PC-9 (cell line): ENCODE measurements at places on chromosomes 16 and 17. TPM values are rescaled to one million over a fixed set of nuclear protein-coding genes. Genes with fewer than 3 reads are reported as not detected.
A peak's percentile ranks its signal among the peaks of the same experiment; 100 is the strongest.

DNA sequence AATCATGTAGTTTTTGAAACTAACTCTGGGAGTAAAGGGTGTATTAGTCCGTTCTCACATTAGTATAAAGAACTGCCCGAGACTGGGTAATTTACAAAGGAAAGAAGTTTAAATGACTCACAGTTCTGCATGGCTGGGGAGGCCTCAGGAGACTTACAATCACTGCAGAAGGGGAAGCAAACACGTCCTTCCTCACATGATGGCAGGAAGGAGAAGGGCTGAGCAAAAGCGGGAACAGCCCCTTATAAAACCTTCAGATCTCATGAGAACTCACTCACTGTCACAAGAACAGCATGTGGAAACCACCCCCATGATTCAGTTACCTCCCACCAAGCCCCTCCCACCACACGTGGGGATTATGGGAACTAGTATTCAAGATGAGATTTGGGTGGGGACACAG is 256.5 kb upstream of the TNRC6C start:
- no peak for DNase-seq

- DNase-seq = no peak
Observed at GRCh38 chr17:45755050-45755449, 29.1 kb upstream of the CRHR1 start.

DNA sequence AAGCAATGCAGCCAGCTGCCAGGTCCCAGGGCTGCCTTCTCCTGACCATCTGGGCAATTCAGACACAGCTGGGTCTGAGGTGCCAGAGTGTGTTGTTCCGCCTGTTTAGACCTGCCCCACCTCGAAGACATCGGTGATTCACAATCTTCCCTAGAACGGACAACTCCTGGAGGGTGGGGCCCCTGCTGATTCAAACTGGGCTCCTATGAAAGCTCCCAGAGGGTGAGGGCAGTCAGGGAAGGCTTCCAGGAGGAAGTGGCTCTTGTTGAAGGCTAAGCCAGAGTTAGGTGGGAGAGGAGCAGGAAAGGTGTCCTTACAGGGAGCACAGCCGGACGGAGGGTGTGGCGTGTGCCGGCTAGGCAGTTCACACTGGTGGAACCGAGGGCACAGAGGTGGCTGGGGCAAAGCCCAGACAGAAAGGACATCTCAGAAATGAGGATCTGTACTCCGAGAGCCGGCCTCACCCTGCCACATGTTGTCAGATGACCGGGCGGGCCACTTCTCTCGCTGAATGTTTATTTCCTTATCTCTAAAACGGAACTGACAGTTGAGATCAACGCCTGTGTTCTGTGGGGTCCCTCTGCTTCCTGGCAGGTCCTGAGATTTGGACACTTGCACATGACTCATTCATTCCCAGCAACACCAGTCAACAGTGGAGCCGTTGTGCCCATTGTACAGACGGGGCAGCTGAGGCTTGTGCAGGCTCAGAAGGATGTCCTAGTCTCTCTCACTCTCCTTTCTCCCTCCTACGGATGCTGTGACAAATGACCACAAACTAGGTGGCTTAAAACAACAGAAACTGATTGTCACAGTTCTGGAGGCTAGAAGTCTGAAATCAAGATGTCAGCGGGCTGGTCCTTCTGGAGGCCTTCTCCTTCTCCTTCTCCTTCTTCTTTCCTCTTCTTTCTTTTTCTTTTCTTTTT is 26.9 kb upstream of the LITAF start:
- peak; percentile 70 for DNase-seq

GRCh38 chr16:71311553-71312158 is 22.5 kb upstream of the CMTR2 start:
- no peak for DNase-seq

GRCh38 chr16:10921536-10922327 is 20.5 kb downstream of the DEXI start:
- no peak for DNase-seq

DNA sequence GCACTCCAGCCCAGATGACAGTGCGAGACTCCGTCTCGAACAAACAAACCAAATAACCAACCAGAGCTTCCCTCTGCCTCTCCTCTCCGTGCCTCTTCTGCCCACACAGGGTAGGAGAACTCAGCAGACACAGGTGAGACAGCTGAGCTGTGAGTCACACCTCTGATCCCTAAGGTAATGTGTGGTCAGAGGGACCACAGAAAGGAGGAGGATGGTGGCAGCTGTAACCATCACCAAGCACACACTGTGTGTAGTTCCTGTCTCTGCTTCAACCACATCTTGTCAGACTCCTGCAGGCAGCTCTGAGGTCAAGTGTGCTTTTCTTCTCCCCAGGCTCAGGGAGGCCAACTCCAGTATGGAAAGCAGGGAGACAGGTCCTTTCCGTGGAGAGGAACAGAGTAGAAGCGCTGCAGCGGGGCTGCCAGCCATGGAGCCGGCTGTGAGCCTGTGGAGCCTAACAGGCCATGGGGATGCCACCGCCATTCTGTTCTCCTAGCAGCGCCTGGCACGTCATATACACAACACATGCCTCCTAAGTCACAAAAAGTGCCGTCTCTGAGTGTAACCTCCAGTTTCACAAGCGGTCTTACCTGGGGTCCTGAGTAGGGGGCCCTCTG is 7.1 kb downstream of the NUDT16L1 start:
- DNase-seq = no peak

DNA sequence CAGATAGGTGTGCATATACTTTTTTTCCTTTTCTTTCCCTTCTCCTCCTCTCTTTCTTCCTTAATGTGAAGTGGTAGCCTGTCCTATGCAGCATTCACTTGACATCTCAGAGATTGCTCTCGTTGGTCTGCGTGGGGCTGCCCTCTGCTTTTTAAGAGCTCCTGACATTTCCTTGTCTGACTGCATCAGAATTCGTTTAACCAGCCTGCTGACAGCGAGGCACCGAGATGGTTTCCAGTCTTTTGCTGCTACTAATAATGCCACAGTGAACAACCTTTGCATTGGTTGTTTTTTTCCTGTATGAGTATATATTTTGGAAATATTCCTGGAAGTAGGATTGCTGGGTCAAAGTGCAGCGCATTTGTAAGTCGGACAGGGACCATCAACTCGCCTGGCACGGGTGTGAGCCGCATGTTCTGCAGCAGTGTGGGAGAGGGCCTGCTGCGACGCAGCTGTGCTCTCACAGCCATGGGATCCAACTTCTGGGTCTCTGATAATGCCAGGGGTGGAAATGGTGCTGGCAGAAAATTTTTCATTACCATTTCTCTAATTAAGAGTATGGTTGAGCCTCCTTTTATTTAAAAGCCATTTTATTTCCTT is 154.3 kb downstream of the SNX29 start:
- no peak for DNase-seq

GRCh38 chr17:50118076-50118827 is 11.7 kb downstream of the SAMD14 start:
- no peak for DNase-seq

DNA sequence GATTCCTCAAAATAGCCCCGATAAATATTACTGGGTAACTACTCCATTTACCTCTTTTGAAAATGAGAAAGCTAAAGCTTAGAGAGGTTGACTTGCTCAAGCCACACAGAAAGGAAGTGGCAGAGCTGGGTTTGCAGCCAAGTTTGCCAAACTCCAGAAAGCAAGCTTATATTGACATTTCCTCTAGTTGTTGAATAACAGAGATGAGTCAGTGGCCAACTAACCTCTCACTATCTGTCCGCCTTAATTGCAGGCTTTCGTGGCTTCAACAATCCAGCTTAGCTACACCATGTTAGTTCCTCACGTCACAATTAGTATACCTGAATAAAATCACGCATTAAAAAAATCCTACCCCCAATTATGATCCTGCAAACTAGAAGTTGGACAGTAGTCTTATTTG is 151.7 kb downstream of the CNTNAP4 start:
- DNase-seq = no peak

DNA sequence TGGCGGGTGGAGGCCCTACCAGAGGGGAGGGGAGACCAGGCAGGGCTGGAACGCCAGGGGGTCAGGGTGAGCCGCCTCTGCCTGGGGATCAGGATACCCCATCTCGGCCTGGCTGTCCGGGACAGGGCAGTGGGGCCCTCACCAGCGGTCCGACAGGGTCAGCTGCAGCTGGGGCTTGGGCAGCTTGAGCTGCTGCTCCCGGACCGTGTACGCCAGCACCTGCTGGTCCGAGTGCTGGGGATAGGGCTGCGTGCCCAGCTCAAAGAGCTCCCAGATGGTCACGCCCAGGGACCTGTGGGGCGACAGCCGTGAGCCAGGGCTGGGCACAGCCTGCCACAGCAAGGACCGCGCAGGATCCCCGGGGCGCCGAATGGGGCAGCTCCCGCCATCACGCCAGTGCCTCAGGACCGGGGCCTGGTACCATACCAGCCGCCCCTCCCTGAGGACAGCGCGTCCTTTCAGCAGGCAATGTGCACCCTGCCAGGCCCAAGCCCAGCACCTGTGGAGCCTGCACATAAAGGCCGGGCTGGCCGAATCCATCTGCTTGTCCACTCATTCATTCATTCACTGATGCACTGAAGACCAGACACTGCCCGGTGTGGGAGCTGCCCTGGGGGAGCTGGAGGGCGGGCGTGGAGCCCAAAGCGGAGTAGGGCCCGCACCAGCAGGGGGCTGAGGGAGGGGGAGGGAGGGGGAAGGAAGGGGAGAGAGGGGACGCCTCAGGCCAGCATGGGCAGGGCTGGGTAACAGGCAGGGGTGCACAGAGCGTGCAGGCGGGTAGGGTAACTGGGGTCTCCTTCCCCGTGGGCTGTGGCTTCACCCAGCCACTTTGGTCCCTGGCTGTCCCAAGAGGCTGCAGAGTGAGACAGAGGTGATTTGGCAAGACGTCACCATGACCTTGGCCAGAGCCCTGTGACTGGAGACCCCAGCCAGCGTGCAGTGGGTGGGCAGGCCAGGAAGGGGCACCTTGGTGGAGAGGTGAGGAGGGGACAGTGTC is 42.0 kb upstream of the PVALEF start:
- DNase-seq = no peak

- DNase-seq = no peak
Observed at GRCh38 chr17:48960834-48961515, 7.4 kb downstream of the GIP start.

GRCh38 chr17:59601130-59601529 is 18.6 kb upstream of the CLTC start:
- no peak for DNase-seq

DNA sequence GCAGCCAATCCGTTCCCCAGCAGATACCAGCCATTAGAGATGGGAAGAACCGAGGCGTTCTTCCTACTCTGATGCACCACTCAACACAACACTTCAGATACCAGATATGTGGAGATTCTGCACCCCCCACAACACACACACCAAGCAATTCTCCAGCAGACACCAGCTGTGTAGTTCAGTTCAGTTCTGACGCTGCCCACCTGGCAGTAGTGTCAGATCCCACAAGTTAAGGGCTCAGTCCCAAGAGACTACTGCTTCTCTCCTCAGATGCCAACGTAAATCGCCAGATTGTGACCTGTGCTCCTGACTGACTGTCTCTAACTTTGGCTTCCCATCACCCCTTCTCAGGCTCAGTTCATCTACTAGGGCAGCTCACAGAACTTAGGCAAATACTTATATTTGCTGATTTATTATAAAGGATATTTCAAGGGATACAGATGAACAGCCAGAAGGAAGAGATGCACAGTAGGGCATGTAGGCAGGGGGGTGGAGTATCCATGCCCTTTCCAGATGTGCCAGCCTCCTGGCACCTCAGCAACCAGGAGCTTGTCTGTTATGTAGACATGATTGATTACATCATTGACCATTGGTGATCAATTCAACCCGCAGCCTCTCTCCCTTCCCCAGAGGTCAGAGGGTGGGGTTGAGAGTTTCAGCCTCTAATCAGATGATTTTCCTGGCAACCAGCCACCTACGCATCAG is 110.6 kb downstream of the PRKCA start:
- no peak for DNase-seq

- DNase-seq = no peak
Observed at GRCh38 chr17:63827801-63828221, 348 bp upstream of the FTSJ3 start.

GRCh38 chr17:1880851-1881630 is 51.2 kb downstream of the RPA1 start:
- no peak for DNase-seq

DNA sequence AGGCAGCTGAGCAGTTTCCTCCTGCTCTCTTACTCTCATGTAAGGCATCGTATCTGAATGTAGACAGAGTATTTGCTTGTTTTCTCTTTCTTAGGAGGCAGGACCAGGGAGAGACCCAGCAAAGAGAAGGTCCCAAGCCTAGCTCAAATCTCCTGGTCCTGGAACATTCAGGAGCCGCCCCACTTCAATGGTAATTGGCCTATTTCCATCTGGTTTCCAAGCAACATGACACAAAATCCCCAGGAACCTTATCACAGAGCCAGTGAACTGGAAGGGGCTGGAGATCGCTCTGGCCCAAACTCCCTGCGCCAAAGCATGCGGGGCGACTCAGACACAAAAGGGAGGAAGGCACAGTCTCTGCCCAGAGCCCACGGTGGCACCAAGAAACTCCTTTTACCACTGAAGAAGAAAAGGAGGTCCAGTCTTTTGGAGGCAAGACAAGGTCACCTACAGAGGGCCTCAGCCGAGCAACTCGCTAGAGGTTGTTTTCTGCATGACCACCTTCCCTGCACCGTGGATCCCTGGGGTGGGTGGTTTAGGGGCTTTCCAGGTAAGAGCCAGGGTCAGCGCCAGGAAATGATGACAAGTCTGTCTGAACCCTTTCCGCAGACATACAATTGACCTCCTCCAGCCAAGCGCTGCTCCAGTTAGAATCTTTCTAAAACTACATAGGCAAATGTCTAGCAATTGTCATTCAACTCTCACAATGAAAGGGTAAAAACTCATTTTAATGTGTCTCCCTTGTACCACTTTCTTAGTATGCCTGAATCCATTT is 394.7 kb downstream of the SOX9 start:
- no peak for DNase-seq

- peak; percentile 93 for DNase-seq
Observed at GRCh38 chr17:47810200-47810821, 11.3 kb downstream of the OSBPL7 start.

TK1 gene
- total RNA-seq = 137 and 147 TPM in 2 replicates

OR1E1 gene
- total RNA-seq = not detected in 2 replicates

ACSM2A gene
- not detected in 2 replicates for total RNA-seq

KIF2B gene
- total RNA-seq = not detected in 2 replicates

EXOC3L1 gene
- total RNA-seq = 0.35 TPM in 1 of 2 replicates, not detected in the other

GAS2L2 gene
- not detected in 2 replicates for total RNA-seq

ZNF423 gene
- not detected in 2 replicates for total RNA-seq

KCNH4 gene
- total RNA-seq = not detected in 2 replicates

CMTM2 gene
- 0.65 TPM in 1 of 2 replicates, not detected in the other for total RNA-seq

VASN gene
- 45.3 and 49.8 TPM in 2 replicates for total RNA-seq

ENGASE gene
- 15.7 and 19.5 TPM in 2 replicates for total RNA-seq

PRSS36 gene
- total RNA-seq = 4.1 and 6.8 TPM in 2 replicates
